ENCODE measurements at places on chromosomes 11 and 22. TPM values are rescaled to one million over a fixed set of nuclear protein-coding genes. Genes with fewer than 3 reads are reported as not detected.
A peak's percentile ranks its signal among the peaks of the same experiment; 100 is the strongest.

DNA sequence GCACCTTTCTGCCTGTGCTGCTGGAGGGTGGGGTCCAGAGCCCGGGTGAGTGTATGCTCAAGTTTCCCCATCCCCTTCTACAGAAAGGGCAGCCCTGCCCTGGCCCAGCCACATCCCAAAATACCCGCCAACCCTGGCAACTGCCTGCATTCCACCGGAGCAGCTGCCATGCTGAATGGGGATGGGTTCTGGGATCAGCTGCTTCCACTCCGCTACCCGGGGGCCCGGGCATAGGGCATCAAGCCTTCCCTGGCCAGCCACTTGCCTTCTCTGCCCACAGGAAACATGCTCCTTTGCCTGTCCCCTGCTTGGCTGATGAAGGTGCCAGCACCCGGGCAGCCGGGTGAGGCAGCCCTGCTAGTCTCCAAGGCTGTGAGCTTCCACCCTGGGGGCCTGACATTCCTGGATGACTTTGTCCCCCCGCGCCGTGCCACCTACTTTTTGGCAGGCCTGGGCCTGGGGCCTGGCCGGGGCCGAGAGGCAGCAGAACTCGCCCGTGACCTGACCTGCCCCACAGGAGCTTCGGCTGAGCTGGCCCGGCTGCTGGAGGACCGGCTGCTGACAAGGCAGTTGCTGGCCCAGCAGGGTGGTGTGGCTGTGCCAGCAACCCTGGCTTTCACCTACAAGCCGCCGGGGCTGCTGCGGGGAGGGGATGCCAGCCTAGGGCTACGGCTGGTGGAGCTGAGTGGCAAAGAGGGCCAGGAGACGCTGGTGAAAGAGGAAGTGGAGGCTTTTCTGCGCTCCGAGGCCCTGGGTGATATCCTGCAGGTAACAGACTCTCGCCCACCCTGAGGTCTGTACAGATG is 3.2 kb downstream of the CARNS1 start:
- DNase-seq, result no peak

The C11orf87 gene
- not detected for total RNA-seq

GRCh38 chr11:39365809-39366436 is 2093.5 kb downstream of the LRRC4C start:
- DNase-seq, result peak; percentile 79

The RAB30 gene
- 26.8 TPM for total RNA-seq

The ASRGL1 gene
- 19.9 TPM for total RNA-seq

- no peak for DNase-seq
These were observed 306.6 kb downstream of the FAT3 start for GRCh38 chr11:92531065-92531739.

DNA sequence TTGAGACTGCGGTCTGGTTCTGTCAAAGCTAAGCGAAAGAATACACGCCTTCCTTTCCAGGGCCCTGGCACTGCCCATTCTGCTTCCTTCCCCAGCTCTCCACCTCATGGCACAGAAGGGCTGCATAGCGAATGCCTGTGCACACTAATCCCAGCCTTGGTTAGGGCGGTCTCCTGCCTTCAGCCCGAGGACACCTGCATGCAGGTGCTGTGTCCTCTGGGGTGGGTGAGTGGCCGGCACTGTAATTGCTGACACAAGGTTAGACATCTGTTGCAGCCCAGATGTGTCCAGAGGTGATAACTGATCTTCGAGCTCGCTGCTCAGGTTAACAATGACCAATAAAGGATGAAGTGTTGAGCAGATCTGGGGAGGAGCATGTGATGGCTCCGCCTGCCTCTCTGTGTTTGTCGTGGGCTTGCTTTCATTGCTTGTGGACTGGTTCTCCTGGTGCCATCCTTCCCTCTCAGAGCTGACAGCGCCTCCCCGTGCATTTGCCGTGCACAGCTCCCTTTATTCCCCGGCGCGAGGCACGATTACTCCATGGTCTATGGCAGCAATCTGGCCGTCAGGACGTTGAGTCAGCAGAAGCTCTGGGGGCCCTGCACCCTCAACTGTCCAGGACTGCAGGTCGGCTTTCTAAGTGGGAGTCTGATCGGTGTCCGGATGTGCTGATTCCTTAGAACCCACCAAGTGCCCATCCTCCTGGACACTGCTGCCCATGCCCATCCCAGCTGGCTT is 1088.2 kb downstream of the BRD1 start:
- no peak for DNase-seq

- DNase-seq, result no peak
These were observed 44.3 kb upstream of the CLPB start for GRCh38 chr11:72478669-72479068.

- no peak for DNase-seq
These were observed 335.9 kb downstream of the BRD1 start for GRCh38 chr22:49491726-49492125.

GRCh38 chr11:34567733-34568132 is 53.2 kb upstream of the EHF start:
- no peak for DNase-seq

The IGLL1 gene
- total RNA-seq, result not detected

DNA sequence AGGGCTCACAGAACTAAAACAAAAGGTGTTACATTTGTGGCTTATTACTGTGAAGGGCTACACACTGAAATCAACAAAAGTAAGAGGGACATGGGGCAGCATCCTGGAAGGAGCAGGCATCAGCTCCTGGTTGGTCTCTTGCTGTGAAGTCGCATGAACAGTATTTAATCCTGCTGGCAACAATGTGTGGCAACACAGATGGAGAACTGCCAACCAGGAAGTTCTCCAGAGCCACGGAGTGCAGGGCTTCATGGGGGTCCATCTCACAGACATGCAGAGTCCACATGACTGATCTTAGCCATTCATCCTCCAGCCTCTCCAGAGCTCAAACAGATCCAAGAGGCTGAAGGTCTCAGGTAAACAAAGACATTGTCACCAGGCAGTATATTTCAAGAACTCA is 32.8 kb upstream of the FGF3 start:
- no peak for DNase-seq

The C22orf31 gene
- not detected for total RNA-seq

- DNase-seq, result no peak
These were observed 341.1 kb upstream of the B3GAT1 start for GRCh38 chr11:134752964-134753770.

DNA sequence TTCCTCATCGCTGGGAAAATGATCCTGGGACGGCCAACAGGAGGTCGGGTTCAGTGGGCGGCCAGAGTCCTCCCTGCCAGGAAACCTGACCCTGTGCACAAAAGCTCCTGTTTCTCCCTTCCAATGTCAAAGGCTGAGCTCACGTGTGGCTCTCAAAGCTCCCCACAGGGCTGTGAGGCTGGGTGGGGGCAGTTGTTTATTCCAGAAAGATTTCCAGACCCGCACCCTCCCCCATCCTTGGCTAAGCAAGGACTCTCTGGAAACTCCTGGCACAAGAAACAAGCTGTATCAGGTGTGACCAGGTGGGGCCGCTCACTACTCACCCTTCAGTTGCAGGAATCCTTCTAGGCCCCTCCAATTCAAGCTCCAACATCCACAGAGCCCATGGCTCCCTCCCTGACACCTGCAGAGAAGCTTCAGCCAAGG is 131.9 kb downstream of the SHANK2 start:
- DNase-seq, result peak; percentile 12

GRCh38 chr11:36402568-36403170 is 106.6 kb downstream of the PRR5L start:
- no peak for DNase-seq

GRCh38 chr11:59069087-59069486 is 17.0 kb upstream of the GLYATL1B start:
- DNase-seq, result no peak

DNA sequence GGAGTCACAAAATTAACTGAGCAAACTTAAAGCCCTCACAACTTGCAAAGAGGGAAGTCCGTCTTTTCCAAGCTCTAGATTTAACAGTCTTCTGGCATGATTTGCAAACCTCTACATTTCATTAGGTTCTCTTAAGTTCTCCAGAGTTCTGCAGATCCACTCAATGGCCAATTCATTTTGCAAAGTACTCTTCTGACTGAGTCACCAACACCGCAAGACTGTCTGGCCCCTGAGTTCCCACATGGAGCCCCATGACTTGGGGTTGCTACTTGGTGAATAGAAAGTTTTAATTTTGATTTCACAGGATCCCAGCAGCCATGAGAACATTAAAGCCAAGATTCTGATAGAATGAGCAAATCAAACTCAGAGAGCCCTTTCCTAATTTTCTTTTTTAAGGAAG is 134.5 kb downstream of the PLEKHA7 start:
- no peak for DNase-seq

The SOX10 gene
- total RNA-seq, result not detected

- DNase-seq, result no peak
These were observed 40.3 kb upstream of the SMTN start for GRCh38 chr22:31040542-31041398.

DNA sequence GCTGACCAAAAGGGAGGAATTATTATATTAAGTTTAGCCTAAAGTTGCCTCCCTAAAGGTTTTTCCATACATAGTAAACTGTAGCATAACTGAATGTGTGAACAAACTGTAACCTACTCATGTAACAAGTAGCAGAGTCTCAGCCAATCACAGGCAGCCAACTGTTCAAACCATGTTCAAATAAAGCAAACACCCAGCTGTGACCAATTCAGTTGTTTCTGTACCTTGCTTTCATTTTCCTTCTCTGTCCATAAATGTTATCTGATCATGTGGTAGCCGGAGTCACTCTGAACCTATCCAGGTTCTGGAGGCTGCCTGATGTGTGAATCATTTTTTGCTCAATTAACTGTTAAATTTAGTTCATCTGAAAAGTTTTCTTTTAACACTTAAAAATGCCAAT is 373.5 kb downstream of the GUCY1A2 start:
- DNase-seq, result peak; percentile 41

GRCh38 chr22:44042249-44043218 is 18.4 kb downstream of the PARVB start:
- no peak for DNase-seq

DNA sequence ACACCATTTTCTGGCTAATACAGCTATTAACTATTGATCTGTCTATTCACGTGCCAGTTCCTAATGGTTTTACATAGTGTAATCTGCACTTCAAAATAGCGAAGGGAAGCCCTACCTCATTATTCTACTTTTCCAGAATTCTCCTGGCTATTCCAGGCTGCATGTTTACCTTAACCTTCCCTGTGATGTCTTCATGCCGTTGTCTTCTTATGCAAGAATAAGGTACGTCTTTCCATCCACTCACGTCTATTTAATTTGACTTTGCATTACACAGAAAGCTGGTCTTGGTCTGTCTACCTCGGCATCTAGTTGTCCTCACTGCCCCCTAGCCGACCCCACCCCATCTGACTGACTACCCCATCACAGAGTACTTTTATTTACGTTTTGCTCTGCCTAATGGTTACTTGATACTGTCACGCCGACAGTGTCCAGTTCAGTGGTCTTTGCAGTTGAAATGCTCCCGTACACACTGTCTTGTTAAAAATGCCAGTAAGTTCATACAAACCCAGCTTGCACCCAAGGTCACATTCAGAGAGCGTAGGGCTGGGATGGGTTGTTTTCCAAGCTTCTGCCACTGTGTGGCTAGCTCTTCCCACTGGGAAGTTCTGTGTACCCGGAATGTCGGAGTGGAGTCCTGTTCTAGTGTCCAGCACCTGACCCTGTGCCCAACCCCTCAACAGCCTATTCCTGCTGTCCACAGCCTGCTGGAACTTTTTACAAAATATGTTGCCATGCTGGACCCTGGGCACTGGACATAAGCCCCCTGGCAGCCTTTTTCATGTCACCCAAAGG is 15.0 kb downstream of the NEAT1 start:
- peak; percentile 36 for DNase-seq

DNA sequence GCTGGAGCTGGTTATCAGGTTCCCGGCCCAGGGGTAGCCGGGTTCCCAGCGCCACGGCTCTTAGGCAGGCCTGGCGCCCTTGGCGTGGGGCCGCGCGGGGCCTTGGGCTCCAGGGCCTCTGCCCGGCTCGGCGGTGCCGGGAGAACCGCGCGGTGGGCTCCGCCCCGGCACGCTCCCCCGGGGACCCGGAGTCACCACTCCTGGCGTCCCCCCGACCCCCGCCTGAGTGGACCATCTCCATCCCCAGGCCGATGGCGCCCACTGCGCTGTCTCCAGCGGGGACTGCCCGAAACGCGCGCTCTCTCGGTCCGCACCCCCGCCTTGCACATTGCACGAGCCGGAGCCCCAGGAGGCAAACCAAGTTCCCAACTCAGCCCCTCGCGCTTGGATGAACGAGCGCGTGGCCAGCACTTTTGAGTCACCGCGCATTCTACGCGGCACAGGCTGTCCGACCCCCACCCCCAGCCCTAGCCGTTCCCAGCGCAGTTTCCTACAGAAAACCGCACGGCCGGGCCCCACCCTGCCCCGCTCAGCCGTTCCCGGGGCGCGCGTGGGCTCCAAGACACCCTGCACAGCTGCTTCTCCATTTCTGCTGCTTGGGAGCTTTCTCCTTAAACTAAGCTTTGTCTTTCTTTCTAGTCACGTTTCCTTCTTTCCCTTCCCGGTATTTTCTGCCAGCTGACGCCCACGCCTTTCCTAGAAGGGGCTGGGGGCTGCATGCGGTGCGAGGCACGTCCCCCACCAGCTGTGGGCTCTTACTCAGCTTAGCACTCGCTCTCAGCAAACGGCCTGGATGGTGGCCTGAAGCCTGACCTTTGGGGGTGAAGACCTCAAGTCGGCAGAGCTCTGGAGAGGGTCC is 650 bp upstream of the CHID1 start:
- DNase-seq, result peak; percentile 62

DNA sequence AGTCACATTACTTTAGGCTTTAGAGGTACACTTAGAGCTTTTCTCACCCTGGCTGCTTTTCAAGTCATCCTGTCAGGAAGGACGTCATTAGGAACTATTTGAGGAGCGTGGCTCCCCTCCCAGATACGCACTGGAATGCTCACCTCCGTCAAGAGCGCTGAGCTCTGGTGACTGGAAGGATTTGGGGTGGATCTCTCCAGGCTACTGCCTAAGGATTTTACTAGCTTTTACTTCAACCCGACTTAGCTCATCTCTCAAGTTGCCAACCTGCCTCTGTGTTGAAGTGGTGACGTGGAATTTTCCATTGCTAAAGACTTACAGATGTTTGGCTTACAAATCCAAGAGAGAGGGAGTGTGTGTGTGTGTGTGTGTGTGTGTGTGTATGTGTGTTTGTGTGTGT is 355.3 kb upstream of the CCDC90B start:
- no peak for DNase-seq

GRCh38 chr11:15493921-15494620 is 379.3 kb downstream of the INSC start:
- no peak for DNase-seq

- no peak for DNase-seq
These were observed 23.4 kb downstream of the HPS4 start for GRCh38 chr22:26460202-26460601.

DNA sequence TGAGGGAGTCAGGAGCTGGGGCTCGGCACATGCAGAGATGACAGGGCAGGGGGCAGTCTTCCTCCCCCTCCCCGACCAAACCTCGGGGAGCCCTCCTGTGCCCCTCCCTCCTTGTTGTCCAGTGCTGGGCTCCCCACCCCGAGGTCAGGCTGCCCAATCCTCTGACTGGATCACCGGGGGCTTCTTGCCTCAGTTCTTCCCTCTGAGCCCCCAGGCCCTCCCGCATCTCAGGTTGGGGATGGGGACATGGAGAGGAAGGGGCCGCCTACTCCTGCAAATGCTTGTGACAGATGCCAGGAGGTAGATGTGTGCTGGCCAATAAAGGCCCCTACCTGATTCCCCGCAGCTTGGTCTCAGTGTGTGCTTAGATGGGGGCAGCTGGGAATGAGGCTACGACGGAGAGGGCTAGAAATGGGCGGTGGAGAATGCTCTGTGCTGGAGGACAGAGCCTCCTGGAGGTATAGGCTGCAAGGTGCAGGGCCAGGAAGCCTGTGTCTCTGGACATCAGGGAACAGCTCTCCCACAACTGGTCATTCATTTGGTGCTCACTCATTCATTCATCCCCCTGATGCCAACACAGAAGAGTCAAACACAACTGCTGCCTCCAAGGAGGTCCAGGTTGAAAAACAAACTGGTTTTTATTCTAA is 8.4 kb downstream of the RHBDD3 start:
- DNase-seq, result no peak

- no peak for DNase-seq
These were observed 4.8 kb downstream of the PPME1 start for GRCh38 chr11:74175920-74176319.

The FOSL1 gene
- total RNA-seq, result 71.3 TPM

Measured in A172 (cell line).